ENCODE measurements at places on chromosomes 3 and 15. TPM values are rescaled to one million over a fixed set of nuclear protein-coding genes. Genes with fewer than 3 reads are reported as not detected.

ECE2 gene
- total RNA-seq: not detected

CPNE9 gene
- not detected for total RNA-seq

GRCh38 chr15:90046911-90047392 is 45.8 kb downstream of the ZNF710 start:
- DNase-seq: no peak

SHC4 gene
- 2.4 TPM for total RNA-seq

GRCh38 chr15:80777137-80777536 is 2.0 kb upstream of the CEMIP start:
- no peak for DNase-seq

- DNase-seq: no peak
Observed at GRCh38 chr15:47299846-47300434, 417.4 kb upstream of the SEMA6D start.

- no peak for DNase-seq
Observed at GRCh38 chr3:149340310-149340933, 7.0 kb upstream of the TM4SF18 start.

Measured in heart right ventricle (tissue), 16 donors.